Right atrium auricular region (tissue), 2 donors: ENCODE measurements at places on chromosomes 1 and 21.

GRCh38 chr1:240524356-240525069 lies 87.4 kb downstream of the GREM2 start:
- no peak overlapping the region for H3K27ac ChIP-seq
- no peaks in the 10 kb centered on the region for H3K27me3 ChIP-seq
- DNase-seq, result no peak
- H3K36me3 ChIP-seq, result no peaks in the 10 kb centered on the region
- peaks cover 5% of the 10 kb centered on the region for H3K4me1 ChIP-seq

GRCh38 chr1:95340061-95340460 lies 106.1 kb downstream of the RWDD3 start:
- H3K4me3 ChIP-seq, result no peak overlapping the region
- H3K27me3 ChIP-seq, result no peaks in the 10 kb centered on the region
- no peaks in the 10 kb centered on the region for H3K36me3 ChIP-seq
- DNase-seq, result no peak

DNA sequence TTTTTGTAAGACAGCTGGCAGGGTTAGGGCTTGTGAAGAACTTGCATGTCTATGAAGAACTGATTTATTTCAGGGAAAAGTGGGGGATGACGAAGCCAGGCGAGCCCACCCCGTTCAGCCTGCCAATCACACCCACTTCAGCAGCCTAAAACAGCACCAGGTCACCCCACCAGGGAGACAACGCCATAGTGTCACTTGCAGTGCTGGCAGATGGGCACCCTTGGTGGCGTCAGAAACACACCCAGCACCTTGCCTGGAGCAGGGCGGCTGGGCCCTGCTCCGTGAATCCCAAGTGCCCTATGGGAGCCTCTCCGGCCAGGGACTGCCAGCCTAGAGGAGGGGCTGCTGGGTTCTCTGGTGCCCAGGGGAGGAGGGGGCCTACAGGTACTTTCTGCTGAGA lies 5.0 kb upstream of the NADK start:
- H3K4me1 ChIP-seq, result peaks cover 58% of the 10 kb centered on the region
- H3K4me3 ChIP-seq, result no peak overlapping the region
- no peak for DNase-seq
- no peaks in the 10 kb centered on the region for H3K27me3 ChIP-seq
- H3K27ac ChIP-seq, result peak overlapping the region; percentile 76

DNA sequence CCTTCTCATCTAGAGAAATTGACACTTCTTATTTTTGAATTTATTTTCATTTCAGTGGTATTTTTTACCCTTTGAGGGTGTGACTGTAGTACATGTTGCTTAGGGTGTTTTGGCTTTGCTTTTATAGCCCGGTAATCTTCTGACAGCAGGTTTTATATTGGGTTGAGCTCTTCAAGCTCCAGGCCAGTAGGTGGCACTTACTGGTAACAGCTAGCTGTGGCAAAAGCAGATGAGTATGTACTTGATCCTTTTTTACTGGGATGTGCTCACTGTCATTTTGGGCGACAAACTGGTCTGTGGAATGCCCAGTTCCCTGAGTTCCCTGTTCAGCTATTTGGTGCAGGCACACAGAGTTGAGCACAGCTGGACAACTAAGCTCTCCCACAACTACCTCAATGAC lies 916.2 kb upstream of the B3GALT2 start:
- no peak for DNase-seq
- H3K4me3 ChIP-seq, result no peak overlapping the region
- no peaks in the 10 kb centered on the region for H3K4me1 ChIP-seq
- H3K36me3 ChIP-seq, result no peaks in the 10 kb centered on the region

DNA sequence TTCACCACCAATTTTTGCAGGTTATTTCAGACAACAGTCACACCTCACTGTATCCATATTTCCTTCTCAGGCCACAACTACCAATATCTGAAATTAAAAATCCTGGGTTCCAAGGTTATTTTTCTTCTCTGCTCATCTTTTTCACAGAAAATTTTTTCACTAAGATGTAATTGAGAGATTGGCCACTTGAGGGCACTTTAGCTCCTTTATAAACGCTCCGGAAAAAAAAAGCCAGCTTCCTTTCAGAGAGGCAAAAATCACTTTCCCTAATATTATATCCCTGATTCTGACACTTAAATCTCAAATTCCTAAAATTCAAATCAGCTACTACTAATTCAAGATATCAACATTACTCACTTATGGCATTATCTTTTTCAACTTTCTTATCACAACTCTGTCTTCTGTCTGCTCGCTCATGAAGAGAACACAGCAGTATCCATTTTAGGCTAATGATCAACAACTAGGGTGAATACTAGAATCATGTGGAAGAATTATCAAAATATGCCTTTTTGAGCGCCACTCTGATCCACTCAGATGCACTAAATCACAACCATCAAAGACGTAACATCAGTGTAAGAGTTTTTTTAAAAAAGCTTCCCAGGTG lies 101.4 kb upstream of the RGS1 start:
- H3K27me3 ChIP-seq, result no peaks in the 10 kb centered on the region
- DNase-seq, result no peak
- H3K27ac ChIP-seq, result peak overlapping the region; percentile 27
- H3K4me3 ChIP-seq, result no peak overlapping the region

GRCh38 chr21:36422279-36423098 lies 37.3 kb downstream of the CHAF1B start:
- H3K36me3 ChIP-seq, result no peaks in the 10 kb centered on the region
- no peak overlapping the region for H3K27ac ChIP-seq
- no peaks in the 10 kb centered on the region for H3K27me3 ChIP-seq
- peak; percentile 74 for DNase-seq
- no peak overlapping the region for H3K4me3 ChIP-seq

DNA sequence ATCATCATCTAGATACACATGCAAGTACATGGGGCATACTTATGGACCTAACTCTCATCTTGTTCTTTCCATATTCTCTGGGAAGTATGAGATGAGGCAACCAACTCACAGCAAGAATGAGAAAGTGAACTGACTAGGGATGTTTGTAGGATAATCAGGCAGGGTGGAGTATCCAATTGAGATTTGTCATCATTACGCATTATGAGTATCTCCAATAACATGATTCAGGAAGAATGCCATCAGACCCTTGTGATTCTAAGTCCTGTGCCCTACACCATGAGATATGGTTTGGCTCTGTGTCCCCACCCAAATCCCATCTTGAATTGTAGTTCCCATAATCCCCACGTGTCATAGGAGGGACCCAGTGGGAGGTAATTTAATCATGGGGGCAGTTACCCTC lies 154.0 kb downstream of the SLC30A10 start:
- H3K4me1 ChIP-seq, result peaks cover 12% of the 10 kb centered on the region
- DNase-seq, result no peak
- no peak overlapping the region for H3K27ac ChIP-seq
- H3K4me3 ChIP-seq, result no peak overlapping the region
- no peaks in the 10 kb centered on the region for H3K27me3 ChIP-seq

DNA sequence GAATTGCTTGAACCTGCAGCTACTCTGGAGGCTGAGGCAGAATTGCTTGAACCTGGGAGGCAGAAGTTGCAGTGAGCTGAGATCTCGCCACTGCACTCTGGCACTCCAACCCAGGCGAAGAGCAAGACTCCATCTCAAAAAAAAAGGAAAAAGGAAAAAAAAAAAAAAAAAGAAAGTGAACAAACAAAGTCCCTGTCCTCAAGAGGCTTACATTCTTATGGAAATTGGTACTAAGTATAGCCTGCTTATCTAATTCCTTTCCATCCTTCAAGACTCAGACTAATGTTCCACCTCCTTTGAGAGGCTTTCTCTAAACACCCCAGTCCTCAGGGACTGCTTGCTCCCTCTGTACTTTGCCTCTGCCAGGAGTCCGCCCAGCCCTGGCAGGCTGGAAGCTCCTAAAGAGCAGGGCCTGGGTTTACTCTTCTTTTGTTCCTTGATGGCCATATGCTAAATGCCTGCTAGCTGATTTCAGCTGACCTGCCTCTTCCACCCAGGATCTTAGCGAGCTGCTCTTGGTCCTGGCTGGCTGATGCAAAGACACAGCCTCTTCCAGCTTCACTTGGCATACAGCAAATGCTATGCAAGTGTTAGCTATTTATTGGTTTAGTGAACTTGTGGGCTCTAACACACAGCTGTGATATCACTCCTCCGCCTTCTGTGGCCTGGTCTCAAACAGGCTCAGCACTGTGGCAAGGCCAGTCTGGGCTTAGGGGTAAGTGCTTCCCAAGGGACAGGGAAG lies 9.8 kb downstream of the SLC9A1 start:
- no peak for DNase-seq
- H3K4me3 ChIP-seq, result no peak overlapping the region
- no peaks in the 10 kb centered on the region for H3K36me3 ChIP-seq
- H3K27me3 ChIP-seq, result no peaks in the 10 kb centered on the region
- no peaks in the 10 kb centered on the region for H3K4me1 ChIP-seq

GRCh38 chr1:112762541-112763500 lies 47.7 kb upstream of the PPM1J start:
- no peaks in the 10 kb centered on the region for H3K4me1 ChIP-seq
- H3K36me3 ChIP-seq, result no peaks in the 10 kb centered on the region
- no peaks in the 10 kb centered on the region for H3K27me3 ChIP-seq
- DNase-seq, result no peak
- H3K4me3 ChIP-seq, result no peak overlapping the region

DNA sequence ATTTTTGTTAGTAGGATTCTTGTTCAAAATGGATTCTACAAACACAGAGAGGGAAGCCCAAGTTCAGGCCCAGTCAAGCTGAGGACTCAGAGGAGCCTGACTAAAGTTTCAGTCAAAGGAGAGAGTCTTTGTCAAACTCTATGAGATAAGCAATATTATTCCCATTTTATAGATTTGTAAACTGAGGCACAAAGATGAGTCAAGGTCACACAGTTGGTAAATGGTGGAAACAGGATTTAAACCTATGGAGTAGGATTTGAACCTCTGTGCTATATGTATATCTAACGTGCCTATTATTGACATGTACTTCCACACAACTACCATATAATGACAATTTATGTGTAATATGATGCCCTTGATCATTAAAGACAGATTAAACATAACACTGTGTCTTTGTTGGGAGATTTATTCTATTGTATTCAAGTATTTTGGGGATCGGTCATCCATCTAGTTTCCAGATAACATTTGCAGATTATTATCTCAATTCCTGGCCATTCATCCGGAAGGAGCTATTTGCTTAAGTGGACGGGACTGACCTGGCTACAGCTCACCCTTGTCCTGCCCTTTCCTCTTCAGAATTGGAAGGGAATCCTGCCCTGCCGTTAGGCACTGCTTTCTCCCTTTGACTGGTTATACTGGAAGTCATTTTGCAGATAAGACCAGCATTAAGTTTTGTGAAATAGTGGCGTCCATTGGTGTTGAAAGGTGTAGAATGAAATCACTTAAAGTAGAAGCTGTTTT lies 86.1 kb upstream of the LMO4 start:
- H3K36me3 ChIP-seq, result no peaks in the 10 kb centered on the region
- H3K4me1 ChIP-seq, result no peaks in the 10 kb centered on the region
- H3K27me3 ChIP-seq, result no peaks in the 10 kb centered on the region
- no peak overlapping the region for H3K4me3 ChIP-seq
- DNase-seq, result no peak

- no peak overlapping the region for H3K4me3 ChIP-seq
- H3K4me1 ChIP-seq, result no peaks in the 10 kb centered on the region
- no peaks in the 10 kb centered on the region for H3K36me3 ChIP-seq
- H3K27me3 ChIP-seq, result no peaks in the 10 kb centered on the region
These were observed 74.4 kb downstream of the CLCA4 start for GRCh38 chr1:86621286-86621685.

GRCh38 chr1:225772848-225773247 lies 4.8 kb upstream of the SRP9 start:
- H3K4me1 ChIP-seq, result peaks cover 38% of the 10 kb centered on the region
- H3K36me3 ChIP-seq, result no peaks in the 10 kb centered on the region
- H3K4me3 ChIP-seq, result no peak overlapping the region
- H3K27me3 ChIP-seq, result no peaks in the 10 kb centered on the region

GRCh38 chr1:3536420-3537195 lies 74.7 kb downstream of the MEGF6 start:
- no peak for DNase-seq
- peaks cover 26% of the 10 kb centered on the region for H3K4me1 ChIP-seq
- H3K27ac ChIP-seq, result no peak overlapping the region
- H3K36me3 ChIP-seq, result no peaks in the 10 kb centered on the region

DNA sequence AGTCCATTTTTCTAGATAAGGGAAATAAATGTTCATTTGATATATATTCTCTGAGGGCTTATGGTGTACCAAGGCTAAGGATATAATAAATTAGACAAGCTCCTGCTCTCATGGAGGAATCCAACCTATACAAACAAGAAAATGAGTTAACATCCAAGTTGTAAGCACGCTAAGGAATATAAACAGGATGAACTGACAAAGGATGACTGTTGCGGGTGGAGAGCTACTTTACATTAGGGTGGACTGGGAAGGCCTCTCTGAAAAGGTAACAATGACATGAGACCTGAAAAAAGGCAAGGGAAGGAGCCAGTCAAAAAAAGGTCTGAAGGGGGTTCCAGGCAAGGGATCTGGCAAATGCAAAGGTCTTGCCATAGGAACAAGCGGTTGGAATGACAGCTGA lies 3.1 kb downstream of the BCAR3 start:
- no peaks in the 10 kb centered on the region for H3K27me3 ChIP-seq
- peaks cover 57% of the 10 kb centered on the region for H3K4me1 ChIP-seq
- no peak overlapping the region for H3K27ac ChIP-seq
- no peak overlapping the region for H3K4me3 ChIP-seq
- no peaks in the 10 kb centered on the region for H3K36me3 ChIP-seq

DNA sequence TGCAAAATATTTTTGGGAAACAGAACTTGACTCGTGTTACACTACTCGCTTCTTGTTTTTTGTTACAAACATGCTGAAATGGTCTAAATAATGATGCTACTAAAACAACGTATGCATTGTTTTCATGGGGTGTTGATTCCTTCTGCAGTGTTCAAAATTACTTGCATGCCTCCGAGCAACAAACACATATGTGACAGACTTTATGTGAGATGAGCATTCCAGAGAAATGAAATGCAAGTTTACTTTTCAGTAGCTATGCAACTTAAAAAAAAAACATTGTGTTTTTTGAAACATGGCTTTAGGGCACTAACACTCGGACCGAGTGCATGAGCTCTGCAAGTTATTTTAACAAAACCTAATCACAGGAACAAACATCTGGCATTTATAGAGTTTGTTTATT lies 84.8 kb downstream of the CAMTA1 start:
- H3K36me3 ChIP-seq, result no peaks in the 10 kb centered on the region
- H3K27ac ChIP-seq, result no peak overlapping the region
- H3K27me3 ChIP-seq, result no peaks in the 10 kb centered on the region
- peaks cover 21% of the 10 kb centered on the region for H3K4me1 ChIP-seq
- no peak overlapping the region for H3K4me3 ChIP-seq

GRCh38 chr1:91929250-91929649 lies 20.0 kb upstream of the BRDT start:
- DNase-seq, result no peak
- no peaks in the 10 kb centered on the region for H3K4me1 ChIP-seq

- no peaks in the 10 kb centered on the region for H3K27me3 ChIP-seq
- no peaks in the 10 kb centered on the region for H3K36me3 ChIP-seq
- H3K4me3 ChIP-seq, result peak overlapping the region; percentile 62
- H3K27ac ChIP-seq, result peak overlapping the region; percentile 94
- DNase-seq, result peak; percentile 79
- peaks cover 14% of the 10 kb centered on the region for H3K4me1 ChIP-seq
These were observed 122.3 kb downstream of the ESRRG start for GRCh38 chr1:216600730-216601609.

GRCh38 chr1:30385246-30385995 lies 338.0 kb downstream of the MATN1 start:
- DNase-seq, result no peak
- no peaks in the 10 kb centered on the region for H3K27me3 ChIP-seq
- H3K36me3 ChIP-seq, result no peaks in the 10 kb centered on the region
- no peak overlapping the region for H3K4me3 ChIP-seq

GRCh38 chr1:171017426-171017825 lies 73.3 kb upstream of the FMO3 start:
- no peaks in the 10 kb centered on the region for H3K36me3 ChIP-seq
- DNase-seq, result no peak
- H3K4me3 ChIP-seq, result no peak overlapping the region
- H3K27ac ChIP-seq, result no peak overlapping the region

- H3K27ac ChIP-seq, result peak overlapping the region; percentile 96
- H3K27me3 ChIP-seq, result no peaks in the 10 kb centered on the region
- H3K36me3 ChIP-seq, result no peaks in the 10 kb centered on the region
- H3K4me3 ChIP-seq, result peak overlapping the region; percentile 54
These were observed 8.0 kb upstream of the COL6A1 start for GRCh38 chr21:45973475-45974072.
